ENCODE measurements at places on chromosomes 12 and 14. TPM values are rescaled to one million over a fixed set of nuclear protein-coding genes. Genes with fewer than 3 reads are reported as not detected.

Gene SLC2A14
- polyA plus RNA-seq, result 0.37 TPM

Gene DPF3
- polyA plus RNA-seq, result 1.8 TPM

Gene REC8
- 56.9 TPM for polyA plus RNA-seq

Gene GLT8D2
- 28.9 TPM for polyA plus RNA-seq

Gene GUCY2C
- polyA plus RNA-seq, result 0.40 TPM

Gene OR4K1
- polyA plus RNA-seq, result not detected

Gene TC2N
- polyA plus RNA-seq, result 30.2 TPM

Gene CPNE6
- not detected for polyA plus RNA-seq

Gene SYCP3
- 2.0 TPM for polyA plus RNA-seq

Gene KRT7
- 15.2 TPM for polyA plus RNA-seq

Gene HOXC10
- polyA plus RNA-seq, result 0.20 TPM

Gene LGMN
- 89.7 TPM for polyA plus RNA-seq

Gene C14orf180
- not detected for polyA plus RNA-seq

Gene TAMALIN
- polyA plus RNA-seq, result 33.8 TPM

Gene OR4Q3
- polyA plus RNA-seq, result not detected
